Stimulated activated CD4-positive, alpha-beta T cell treated with anti-CD3 and anti-CD28 coated beads, TNF-alpha, amount 100 ng/mL, for 24 hours (primary cell): ENCODE measurements at places on chromosomes 3 and 15.

DNA sequence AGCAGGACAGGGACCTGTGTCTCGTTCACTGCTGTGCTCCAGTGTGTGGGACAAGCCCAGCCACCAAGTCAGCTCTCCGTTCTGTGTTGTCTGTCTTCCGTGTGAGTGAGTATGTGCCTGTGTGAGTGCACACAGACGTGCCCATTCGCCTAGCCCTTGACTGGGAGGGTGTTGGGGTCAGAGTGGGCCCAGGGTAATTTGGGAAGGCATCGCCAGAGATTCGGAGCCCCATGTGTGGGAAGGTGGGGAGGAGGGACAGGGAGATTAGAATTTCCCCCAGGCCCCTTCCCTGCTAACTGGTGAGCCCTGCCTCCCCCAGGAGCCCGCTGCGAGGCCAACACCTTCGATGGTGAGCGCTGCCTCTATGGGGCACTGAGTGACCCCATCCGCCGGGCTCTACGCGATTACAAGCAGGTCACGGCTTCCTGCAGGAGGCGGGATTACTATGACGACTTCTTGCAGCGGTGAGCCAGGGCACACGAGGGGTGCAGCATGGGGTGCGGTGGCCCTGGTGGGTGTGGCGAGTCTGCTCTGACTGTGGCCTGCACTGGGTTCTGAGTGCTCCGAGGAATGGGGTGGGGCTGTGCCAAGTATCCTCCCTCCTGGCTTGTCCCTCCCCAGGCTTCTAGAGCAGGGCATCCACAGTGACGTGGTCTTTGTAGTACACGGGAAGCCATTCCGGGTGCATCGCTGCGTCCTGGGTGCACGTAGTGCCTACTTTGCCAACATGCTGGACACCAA is 3.1 kb downstream of the ABTB1 start:
- DNase-seq = no peak

- no peak for DNase-seq
Observed at GRCh38 chr3:12990781-12991480, 82.3 kb downstream of the IQSEC1 start.

GRCh38 chr3:44001072-44001471 is 240.6 kb upstream of the TOPAZ1 start:
- DNase-seq = no peak

DNA sequence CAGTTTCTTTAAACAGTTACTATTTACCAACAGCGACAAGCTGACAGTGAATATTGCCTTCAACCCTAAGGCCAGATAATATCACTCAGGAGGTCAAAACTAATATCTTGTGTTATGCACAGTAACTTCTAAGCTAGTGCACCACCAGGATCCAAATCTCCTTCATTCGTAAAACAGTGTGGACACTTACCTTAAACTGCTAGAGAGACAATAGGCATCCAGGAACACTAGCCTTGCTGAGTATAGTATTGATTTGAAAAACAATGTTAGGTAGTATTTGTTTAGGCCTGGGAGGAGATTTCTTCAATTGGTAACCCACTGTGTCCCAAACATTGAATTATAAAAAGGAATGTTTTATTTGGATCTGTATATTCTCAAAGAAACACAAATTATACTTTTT is 707.9 kb upstream of the UBE2E2 start:
- no peak for DNase-seq

DNA sequence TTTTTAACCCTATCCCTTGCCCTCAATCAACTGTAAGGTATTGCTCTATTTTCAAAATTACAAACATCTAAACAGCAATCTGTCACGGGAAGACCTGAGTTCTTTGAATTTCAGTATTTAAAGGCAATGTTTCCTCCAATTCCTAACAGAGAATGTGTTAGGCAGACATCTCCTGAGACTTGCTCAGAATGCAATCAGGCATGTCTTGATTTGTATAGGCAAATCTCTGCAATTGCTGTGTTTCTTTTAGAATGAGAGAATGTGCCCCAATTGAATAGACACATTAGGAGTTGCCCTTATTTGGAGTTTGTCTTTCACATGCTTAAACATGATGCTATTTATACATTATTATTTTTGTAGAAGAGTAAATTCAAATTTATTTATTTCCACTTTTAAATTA is 205.6 kb downstream of the CADM2 start:
- no peak for DNase-seq
